ENCODE measurements at places on chromosomes 11 and 22. TPM values are rescaled to one million over a fixed set of nuclear protein-coding genes. Genes with fewer than 3 reads are reported as not detected.
A peak's percentile ranks its signal among the peaks of the same experiment; 100 is the strongest.

GRCh38 chr11:3014943-3015342, 22.8 kb upstream of the NAP1L4 start:
- no peak for DNase-seq

- no peak for DNase-seq
Observed at GRCh38 chr11:76787911-76788596, 4.9 kb downstream of the TSKU start.

The TMEM45B gene
- total RNA-seq, result 0.87 TPM

DNA sequence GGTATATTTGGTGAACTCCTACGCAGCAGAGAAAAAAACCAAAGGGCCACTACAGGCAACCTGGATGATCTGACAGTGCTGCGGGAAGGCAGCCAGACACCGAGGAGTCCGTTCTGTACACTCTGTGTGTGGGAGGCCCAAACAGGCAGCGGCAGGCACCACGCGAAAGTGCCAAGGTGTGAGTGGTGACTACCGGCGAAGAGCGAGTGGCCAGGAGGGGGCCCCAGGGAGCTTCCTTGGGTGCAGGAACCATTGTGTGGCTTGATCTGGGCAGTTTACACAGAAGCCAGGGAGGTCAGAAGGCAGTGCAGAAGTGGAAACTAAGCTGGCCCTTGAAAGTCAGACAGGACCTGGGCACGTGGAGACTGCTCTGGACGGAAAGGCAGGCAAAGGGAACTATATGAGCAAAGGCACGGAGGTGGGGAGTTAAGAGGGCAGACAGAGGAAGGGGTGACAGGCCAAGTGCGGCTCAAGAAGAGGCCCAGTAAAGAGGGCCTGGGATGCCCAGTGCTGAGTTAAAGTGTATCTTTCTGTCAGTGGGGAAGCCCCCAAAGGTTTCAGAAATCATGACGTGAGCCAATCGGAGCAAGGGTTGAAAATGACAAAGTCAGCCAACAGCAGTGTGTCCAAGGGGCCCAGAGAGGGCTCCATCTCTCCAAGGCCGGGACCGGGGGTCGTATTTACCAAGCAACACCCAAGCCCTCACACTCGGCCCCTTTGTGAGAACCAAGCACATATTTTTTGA, 10.6 kb downstream of the TMEM184B start:
- no peak for DNase-seq

- no peak for DNase-seq
Observed at GRCh38 chr11:19670030-19670791, 42.4 kb upstream of the NAV2 start.

The CDC42BPG gene
- 0.55 TPM for total RNA-seq

DNA sequence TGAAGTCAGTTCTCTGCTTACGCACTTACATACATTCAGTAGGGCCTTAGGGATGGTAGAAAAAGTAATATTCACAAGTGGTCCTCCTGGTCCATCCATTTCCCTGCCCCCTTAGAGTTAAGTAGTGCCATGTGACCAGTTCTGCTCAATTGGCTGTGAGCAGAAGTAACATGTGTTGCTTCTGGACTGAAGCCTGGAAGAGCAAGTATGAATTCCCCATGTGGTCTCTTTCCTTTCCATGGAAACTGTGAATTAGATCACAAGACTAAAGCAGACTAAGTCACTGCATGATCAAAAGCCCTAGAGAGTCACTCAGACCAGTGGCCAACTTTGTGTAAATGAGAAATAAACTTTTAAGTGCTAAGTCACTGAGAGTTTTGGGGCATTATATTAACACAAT, 341.7 kb upstream of the CADM1 start:
- no peak for DNase-seq

- no peak for DNase-seq
Observed at GRCh38 chr11:115699733-115700132, 195.5 kb upstream of the CADM1 start.

- DNase-seq, result no peak
Observed at GRCh38 chr11:128908391-128909246, 17.5 kb downstream of the KCNJ5 start.

The SAAL1 gene
- total RNA-seq, result 9.4 TPM

- no peak for DNase-seq
Observed at GRCh38 chr11:45851228-45851627, 4.0 kb downstream of the CRY2 start.

DNA sequence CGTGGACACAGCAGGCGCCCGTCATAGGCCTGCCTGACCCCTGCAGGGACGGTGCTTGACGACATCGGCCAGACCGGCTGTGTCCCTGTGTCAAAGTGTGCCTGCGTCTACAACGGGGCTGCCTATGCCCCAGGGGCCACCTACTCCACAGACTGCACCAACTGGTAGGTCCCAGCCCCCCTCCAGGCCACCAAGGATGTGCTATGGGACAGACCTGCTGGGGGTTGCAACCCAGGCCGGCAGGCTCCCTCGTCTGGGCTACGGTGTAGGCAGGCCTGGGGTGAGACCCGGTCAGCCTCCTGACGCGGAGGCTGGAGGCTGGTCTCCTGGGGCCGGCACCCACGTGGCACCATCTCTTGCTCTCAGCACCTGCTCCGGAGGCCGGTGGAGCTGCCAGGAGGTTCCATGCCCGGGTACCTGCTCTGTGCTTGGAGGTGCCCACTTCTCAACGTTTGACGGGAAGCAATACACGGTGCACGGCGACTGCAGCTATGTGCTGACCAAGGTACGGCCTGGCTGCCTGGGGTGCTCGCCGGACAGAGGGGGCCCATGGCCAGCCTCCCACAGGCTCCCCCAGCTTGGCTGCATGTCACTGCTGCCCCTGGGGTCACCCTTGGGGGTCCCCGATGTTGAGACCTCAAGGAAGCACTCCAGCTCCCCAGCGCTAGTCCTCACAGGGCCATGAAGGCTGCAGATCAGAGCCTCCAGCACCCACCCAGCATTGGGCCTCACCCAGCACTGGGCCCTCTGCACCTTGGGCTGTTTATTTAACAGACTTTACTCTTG, 7.7 kb downstream of the MUC5AC start:
- DNase-seq, result peak; percentile 78

- DNase-seq, result no peak
Observed at GRCh38 chr11:79466411-79466810, 25.6 kb upstream of the TENM4 start.

GRCh38 chr11:47552566-47553405, at the start of gene CELF1:
Gene CELF1 (minus strand): TSS chr11:47553132. CDS start chr11:47499523, 53,609 bp downstream.
- DNase-seq, result peak; percentile 97

- no peak for DNase-seq
Observed at GRCh38 chr11:108388576-108388975, 78.8 kb downstream of the C11orf65 start.

- no peak for DNase-seq
Observed at GRCh38 chr11:48095779-48096470, 115.6 kb downstream of the PTPRJ start.

The SNX15 gene
- total RNA-seq, result 27.6 TPM

DNA sequence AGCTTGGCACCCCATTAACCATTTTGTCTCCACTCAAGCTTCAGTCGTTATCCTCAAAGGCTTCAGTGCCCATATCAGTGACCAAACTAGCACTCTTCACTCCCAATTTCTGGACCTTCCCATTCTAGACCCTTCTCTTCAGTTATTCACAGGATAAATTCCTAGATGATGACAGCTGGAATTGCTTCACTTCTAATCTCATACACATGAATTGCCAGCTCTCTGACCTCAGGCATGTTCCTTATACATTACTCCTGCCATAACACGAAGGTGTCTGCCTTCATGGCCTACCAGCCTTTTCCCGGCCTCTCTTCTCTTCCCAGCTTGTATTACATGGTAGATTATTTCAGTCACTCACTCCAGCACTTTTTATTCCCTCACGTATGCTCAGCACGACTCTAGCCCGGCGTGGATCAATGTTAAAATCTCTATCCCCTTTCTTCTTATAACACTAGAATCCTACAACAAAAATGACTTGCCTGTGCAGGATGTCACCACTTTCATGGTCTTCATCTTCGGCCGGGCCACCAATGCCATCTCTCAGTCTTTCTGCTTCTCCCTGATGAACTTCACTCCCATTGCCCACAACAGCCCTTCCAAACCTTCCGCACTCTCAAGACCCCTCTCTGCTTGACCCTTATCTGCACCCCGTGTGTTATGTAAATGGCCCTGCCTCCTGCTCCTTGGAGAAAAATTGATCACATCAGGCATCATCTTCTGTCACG, 36.9 kb downstream of the EIF3F start:
- peak; percentile 20 for DNase-seq

- DNase-seq, result no peak
Observed at GRCh38 chr22:31098632-31099110, 8.7 kb downstream of the SELENOM start.

- DNase-seq, result no peak
Observed at GRCh38 chr22:16651217-16651616, 58.6 kb upstream of the CCT8L2 start.

The GAL gene
- total RNA-seq, result 1.4 TPM

DNA sequence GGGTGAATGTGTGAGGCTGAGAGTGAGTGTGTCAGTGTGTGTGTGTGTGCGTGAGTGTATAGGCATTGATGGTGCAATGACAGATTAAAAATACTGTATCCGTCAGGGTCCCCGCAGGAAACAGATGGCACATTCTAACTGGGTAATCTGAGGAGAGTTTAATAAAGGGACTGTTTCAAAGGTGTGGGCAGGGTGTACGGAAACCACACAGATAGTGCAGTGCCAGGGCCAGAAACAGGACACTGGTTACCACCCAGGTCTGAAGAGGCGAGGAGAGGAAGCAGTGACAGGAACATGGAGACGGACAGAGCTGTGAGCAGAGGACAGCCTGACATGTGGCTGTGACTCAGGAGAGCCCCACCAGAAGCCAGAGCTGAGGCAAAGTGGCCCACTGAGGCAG, 16.5 kb downstream of the P2RX3 start:
- DNase-seq, result no peak

The CASP5 gene
- total RNA-seq, result 0.29 TPM

DNA sequence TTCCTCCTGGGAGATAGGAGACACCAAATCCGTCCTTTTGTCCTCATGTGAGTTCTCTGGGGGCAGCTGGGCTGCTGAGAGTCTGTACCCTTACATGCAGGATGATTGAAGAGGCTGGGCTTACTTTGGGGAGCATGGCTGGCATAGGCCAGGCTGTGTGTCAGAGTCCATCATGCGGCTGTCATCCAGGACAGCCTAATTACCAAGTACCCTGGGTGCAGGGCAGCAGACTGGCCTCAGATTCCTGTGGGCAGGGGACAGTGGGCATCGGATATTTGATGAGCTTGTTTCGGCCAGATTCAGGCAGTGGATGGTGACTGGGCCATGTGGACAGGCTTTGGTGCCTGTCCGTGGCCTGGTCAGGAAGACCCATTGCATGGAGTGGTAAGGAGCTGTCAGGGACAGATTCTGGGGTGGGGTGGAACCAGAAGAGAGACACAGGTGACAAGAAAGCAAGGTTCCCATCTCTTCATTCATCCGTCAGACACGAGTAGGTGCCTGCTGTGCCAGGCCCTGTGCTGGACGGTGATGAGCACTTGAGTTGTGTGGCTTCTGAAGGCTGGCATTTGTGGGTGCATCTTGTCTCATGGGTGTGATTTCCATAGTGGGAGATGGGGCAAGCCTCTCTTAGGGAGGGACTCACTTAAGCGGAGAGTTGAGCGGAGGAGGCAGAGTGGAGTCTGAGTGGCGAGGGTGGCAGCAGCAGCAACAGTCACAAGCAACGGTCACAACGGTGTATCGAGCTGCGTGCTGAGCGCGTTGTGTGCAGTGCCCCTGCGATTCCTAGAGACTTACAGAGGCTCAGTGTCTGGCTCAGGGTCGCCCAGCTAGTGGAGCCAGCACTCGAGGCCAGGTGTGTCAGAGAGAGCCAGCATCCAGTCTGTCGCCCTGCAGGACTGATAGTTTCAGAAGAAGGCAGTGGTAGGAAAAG, 48.7 kb downstream of the TBC1D22A start:
- DNase-seq, result no peak

Data from mesenteric fat pad (tissue), 1 donor.